Activated CD4-positive, alpha-beta T cell treated with anti-CD3 and anti-CD28 coated beads for 36 hours (primary cell): ENCODE measurements at places on chromosomes 1 and 21.

DNA sequence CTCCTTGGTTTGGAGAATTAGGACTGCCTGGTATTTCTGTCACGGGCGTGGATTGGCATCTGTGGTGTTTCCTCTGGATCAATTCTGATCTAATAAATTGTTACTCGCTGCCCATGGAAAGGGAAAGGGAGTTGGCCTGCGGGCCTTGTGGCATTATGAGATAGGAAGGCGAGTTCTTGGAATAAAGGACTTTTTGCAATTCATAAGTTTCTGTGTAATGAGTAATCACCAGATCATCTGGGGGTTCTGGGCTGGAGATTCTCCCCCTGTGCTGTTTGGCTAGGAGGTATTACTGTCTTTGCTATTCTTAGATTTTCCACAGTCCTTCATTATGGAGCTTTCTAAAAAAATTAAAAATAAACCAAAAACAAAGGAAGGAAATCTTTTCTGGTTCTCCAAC lies 315.9 kb downstream of the CAMTA1 start:
- no peak for DNase-seq

GRCh38 chr1:180781718-180782117 lies 131.0 kb upstream of the KIAA1614 start:
- DNase-seq, result no peak

- no peak for DNase-seq
Observed at GRCh38 chr1:242086093-242086492, 87.2 kb upstream of the MAP1LC3C start.

DNA sequence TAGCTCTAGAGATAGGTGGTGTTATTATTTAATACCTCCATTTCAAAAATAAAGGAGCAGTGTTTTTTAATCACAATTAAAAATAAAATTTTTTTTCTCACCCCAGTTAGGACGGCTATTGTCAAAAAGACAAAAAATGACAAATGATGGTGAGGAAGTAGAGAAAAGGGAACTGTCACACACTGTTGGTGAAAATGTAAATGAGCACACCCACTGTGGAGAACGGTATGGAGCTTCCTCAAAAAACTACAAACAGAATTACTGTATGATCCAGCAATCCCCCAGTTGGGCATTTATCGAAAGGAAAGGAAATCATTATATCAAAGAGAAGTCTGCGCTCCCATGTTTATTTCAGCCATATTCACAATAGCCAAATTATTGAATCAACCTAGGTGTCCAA lies 148.7 kb upstream of the NR5A2 start:
- DNase-seq, result no peak

DNA sequence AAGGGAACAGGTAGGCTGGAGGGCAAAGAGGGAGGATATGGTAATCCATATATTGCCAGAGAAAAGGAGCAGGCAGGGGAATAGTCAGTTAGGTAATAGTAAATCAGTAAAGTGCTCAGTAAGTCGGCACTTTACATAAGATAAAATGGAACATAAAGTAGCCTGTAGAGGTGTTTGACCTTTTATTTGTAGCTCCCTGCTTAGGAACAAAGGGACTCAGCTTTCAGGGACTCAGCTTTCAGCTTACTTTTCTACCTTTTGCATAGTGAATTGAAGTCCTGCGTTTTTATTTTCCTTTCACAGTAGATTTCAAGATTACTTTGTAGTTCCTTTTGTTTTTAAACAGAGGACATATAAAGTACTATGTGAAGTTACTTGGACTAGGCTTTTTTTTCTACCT lies 87.3 kb downstream of the ITSN1 start:
- DNase-seq, result no peak

GRCh38 chr1:109412551-109412950 lies 13.7 kb downstream of the PSMA5 start:
- DNase-seq, result no peak
